ENCODE measurements at places on chromosomes 2 and 18.
A peak's percentile ranks its signal among the peaks of the same experiment; 100 is the strongest.

GRCh38 chr2:210676067-210676466, 119.7 kb downstream of the CPS1 start:
- no peak for DNase-seq

GRCh38 chr2:190188289-190188688, 125.8 kb upstream of the MSTN start:
- no peak for DNase-seq

- DNase-seq, result no peak
These were observed 33.7 kb upstream of the APCDD1 start for GRCh38 chr18:10420561-10421352.

DNA sequence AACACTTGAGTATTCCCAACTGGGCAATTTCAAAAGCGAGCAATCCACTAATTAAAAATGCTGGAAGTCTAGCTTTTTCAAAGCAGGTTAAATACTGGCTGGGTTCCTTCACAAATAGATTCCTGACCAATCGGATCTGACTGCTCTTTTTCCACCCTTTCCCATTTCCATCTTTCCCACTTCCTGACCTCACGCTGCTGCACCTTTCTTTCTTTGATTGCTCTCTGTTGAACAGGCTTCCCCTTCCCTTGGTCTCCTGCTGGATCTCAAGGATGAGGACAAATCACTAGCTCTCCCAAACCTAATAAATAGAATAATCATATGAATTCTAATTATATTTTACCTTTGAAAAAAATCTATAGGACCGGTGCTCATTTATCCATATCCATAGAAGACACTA, 121.2 kb downstream of the TCF4 start:
- no peak for DNase-seq

- DNase-seq, result peak; percentile 36
These were observed 54.9 kb upstream of the OTOS start for GRCh38 chr2:240195316-240195861.

GRCh38 chr2:127566139-127566417, 30.6 kb downstream of the MYO7B start:
- DNase-seq, result peak; percentile 66

- DNase-seq, result no peak
These were observed 15.3 kb downstream of the TET3 start for GRCh38 chr2:73999881-74000597.

- DNase-seq, result no peak
These were observed 47.8 kb upstream of the ST3GAL5 start for GRCh38 chr2:85936421-85937068.

DNA sequence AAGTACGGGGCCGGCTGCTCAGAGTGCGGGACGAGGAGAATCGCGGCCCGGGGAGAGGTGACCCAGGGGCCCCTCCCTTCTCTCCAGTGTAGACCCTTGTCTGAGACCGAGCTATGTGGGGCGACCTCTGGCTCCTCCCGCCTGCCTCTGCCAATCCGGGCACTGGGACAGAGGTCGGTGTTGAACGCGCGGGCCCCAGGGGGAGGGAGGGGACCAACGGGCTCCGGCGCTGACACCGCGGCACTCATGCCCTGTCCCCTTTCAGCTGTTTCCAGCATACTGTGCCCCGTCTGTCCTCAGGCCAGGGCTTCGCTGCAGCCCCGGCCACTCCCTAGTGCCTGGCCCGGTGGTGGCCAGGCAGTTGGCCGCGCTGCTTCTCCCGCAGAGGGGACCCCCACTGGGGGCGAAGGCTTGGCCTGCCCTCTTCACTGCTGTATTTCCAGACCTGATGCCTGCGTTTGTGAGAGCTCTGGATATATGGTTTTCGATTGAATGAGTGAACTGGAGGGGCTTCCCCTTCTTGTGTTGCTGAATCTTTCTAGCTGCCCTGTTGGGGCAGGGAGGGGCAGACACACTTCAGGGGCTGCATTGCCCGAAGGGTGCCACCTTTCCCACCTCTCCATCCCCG, 809 bp downstream of the DBI start:
- peak; percentile 85 for DNase-seq

DNA sequence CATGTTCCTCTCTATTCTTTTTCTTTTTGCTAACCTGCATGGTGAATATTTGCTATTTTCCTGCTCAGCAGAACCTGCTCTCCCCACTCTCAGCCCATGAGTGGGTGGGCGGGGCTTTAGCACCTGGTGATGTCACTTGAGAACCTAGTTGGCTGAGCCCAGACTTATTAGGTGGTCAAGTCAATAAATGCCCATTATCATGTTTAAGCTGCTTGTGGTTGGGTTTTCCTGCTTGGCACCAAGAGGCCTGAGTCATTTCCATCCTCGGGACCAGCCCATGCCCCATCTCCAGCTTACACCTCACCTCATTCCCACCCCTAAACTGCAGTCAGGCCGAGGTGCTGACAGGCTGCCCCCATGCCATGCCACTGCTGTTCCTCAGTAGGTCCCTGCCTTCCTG, 226.6 kb downstream of the ANKRD30B start:
- DNase-seq, result no peak

- DNase-seq, result no peak
These were observed 117.5 kb upstream of the ZNF521 start for GRCh38 chr18:25469489-25469888.

- no peak for DNase-seq
These were observed 115.4 kb downstream of the SCG2 start for GRCh38 chr2:223486751-223487150.

GRCh38 chr18:23881778-23882177, 132.8 kb upstream of the TTC39C start:
- DNase-seq, result no peak

DNA sequence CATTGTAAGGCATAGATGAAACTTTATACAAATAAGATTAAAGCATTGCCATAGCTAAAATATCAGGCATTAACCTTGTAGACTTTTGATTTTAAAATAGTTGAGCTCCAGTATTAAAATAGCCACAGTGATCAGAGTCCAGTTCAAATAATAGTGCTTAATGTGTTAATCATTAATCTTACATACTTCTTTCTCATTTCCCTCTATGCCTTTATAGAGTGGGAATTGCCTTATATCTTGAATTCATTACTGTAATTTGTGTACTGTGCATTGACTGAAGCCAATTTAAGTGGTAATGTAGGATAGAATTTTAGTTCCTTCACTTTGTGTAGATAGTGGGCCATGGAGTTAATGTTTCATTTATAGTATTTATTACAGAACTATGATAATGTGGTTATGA, 549.2 kb upstream of the VWC2L start:
- DNase-seq, result no peak

DNA sequence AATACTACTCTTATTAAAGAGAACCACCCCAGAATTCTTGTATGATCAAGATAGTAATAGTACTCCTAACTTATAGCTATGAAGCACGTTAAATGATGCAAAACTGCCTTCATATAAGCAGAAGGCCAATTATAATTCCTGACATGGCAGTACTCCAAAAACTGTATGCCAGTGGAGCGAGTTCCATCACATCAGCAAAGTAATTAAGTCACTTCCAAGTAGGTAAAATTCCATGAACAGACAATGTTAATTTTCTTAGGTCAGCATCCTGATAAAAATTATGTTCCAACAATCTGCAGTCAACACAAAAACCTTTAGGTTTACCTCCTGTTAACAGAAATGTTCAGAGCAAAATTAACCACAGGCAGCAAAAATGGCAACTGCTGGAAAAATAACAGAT, 136.7 kb downstream of the CDH2 start:
- DNase-seq, result no peak

GRCh38 chr2:205659922-205660321, 22.4 kb upstream of the NRP2 start:
- no peak for DNase-seq

GRCh38 chr2:20916604-20917286, 93.8 kb upstream of the LDAH start:
- DNase-seq, result no peak

GRCh38 chr2:169670215-169670651, 24.0 kb downstream of the CFAP210 start:
- DNase-seq, result no peak

GRCh38 chr2:69437751-69438154, 518 bp upstream of the NFU1 start:
- no peak for DNase-seq

- DNase-seq, result no peak
These were observed 146.1 kb downstream of the LNPK start for GRCh38 chr2:175855794-175856453.

DNA sequence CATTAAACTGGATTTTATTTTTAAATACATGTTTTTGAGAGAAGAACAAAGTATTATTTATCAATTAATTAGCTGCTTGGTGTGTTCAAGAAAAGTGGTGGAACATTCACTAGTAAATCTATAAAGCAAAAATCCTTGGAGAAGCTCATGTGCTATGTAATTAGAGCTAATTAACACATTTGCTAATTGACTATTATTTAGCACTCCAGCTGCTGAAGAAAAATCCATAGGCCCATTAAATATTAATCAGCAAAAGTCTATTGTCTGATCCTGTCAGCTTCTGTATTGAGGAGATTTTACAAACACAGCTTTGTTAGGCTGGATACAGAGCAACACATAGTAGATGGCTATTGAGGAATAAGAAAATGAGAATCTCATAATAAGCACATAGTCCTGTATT, 336.1 kb downstream of the RBM43 start:
- DNase-seq, result no peak

GRCh38 chr2:235883675-235884074, 284.5 kb downstream of the GBX2 start:
- no peak for DNase-seq

- no peak for DNase-seq
These were observed 24.4 kb upstream of the GPR39 start for GRCh38 chr2:132392221-132392620.

- DNase-seq, result no peak
These were observed 53.5 kb downstream of the COLEC12 start for GRCh38 chr18:446941-447560.

GRCh38 chr2:224658780-224659405, 57.3 kb downstream of the CCDC195 start:
- DNase-seq, result no peak

- no peak for DNase-seq
These were observed 18.9 kb upstream of the THOC1 start for GRCh38 chr18:286515-287310.

- no peak for DNase-seq
These were observed 173.8 kb downstream of the NRXN1 start for GRCh38 chr2:50858156-50858555.

- DNase-seq, result peak; percentile 58
These were observed 114.4 kb downstream of the ZFP36L2 start for GRCh38 chr2:43111788-43112554.

DNA sequence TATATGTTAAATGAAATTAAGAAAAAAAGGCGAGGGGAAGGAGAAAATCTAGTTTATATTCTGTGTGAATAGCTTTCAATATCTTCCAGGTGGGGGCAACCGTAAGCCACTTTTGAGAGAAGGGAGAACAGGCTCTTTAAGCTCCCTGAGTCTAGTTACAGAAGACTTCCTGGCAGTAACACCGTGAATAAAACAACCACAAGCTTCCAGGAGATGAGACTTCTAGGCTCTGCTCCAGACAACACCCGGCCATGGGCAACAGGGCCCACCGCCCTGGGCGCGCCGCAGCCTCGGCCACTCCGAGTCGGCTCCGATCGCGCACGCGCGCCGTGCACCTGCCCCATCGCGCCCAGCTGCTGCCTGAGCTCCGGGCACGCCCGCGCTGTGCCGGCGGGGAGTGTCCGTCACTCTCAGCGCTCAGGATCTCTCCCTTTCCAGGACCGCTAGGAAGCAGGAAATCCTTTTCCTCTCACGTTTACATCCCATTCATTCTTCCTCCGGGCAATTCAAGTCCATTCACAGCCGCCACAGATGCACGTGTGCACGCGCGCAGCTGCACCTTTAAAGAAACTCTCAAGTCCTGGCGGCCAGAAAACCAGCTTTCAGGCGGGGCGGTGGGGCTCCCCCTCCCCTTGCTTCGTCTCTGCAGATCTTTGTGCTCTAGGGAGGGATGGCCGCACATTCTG, 19.4 kb upstream of the PAX3 start:
- peak; percentile 81 for DNase-seq

- no peak for DNase-seq
These were observed 173.6 kb downstream of the GRB14 start for GRCh38 chr2:164447660-164448059.

- DNase-seq, result no peak
These were observed 2.5 kb upstream of the SMIM21 start for GRCh38 chr18:75429975-75430374.

- no peak for DNase-seq
These were observed 57.2 kb downstream of the MAP4K3 start for GRCh38 chr2:39379643-39380524.

DNA sequence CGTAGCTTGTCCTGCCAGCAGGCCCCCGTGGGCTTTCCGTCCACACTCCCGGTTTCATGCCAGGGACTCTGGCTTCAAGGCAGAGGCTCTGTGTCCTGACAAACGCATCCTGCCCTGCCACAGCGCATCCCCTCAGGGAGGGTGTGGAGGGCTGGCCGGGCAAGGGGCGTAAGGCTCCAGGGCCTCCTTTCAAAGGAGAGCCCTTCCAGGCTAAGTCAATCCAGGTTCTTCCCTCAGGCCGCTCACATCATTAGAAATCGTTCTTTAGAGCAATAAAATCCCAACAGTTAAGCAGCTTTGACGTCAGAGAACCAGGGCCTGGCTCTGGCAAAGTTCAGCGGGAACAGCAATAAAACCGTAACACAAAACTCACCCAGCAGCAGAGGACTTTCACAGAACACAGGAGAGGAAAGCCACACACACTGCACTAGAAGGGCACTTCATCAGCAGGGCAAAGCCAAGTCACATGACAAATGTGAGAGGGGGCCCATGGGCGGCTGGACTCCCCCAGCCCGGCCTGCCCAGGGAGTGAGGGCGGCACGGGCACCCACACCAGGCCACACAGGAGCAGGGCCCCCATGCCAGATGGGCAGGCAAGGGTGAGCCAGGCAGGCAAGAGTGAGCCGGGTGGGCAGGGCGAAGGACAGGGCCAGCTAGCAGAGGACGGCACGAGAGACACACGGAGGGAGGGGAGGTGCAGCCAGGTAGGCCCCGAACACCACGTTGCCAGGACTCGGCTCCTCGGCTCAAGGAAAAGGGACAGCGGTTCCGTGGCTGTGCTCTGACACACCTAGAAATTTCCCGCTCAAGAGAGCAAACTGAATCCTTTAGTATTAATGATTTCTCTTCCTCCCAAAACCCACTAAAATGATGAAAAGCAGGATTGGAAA, 52.0 kb downstream of the HDAC4 start:
- no peak for DNase-seq

DNA sequence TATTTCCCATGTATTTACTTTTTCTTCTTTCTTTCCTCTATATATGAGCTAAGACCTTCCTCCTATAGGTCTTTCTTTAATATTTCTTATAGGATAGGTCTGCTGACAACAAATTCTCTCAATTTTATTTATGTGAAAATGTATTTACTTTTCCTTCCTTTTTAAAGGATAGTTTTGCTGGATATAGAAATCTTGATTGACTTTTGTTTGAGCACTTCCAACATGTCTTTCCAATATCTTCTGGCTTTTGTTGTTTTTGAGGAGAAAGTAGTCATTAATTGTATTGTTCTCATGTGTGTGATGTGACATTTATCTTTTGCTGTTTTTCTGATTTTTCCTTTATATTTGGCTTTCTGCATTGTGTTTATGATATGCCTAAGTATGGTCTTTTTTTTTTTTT, 28.9 kb upstream of the FBLN7 start:
- DNase-seq, result no peak

- no peak for DNase-seq
These were observed 90.9 kb downstream of the PLA2R1 start for GRCh38 chr2:159971365-159972152.

GRCh38 chr2:18299423-18300212, 260.8 kb downstream of the RDH14 start:
- no peak for DNase-seq
